Activated naive CD4-positive, alpha-beta T cell (primary cell): ENCODE measurements at places on chromosomes 13 and 19.

- no peak for DNase-seq
Observed at GRCh38 chr13:91805605-91806004, 407.2 kb downstream of the GPC5 start.

GRCh38 chr13:63041640-63042414 is 1626.2 kb upstream of the PCDH20 start:
- no peak for DNase-seq

- DNase-seq = no peak
Observed at GRCh38 chr13:44402899-44403445, 29.3 kb downstream of the SERP2 start.

DNA sequence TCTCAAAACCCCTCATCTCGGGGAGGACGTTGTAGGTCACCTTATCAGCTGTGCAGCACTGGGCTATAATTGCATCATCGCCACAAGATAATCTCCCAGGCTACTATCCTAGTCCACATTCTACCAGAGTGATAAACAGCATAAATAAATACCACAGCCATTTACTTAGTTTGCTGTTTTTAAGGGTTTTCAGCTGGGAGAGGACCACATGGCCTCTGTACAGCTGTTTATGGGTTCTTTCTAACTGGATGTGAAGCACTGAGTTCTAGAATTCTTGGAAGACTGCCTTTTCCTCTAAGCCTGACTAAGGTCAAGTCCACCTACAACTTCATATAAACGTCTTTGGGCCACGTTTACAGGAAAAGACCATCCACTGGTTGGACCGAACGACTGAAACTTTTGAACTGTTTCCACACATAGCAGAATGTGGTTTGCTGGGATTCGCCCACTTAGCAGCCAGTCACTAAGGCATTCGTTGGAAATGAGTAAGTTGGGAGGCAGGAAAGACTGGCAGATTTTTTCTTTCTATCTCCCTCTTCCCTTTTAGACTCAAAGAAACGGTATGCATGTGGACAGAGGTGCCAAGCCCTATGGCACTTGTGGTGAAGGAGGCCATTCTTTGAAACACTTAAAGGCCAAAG is 752.5 kb upstream of the SGCG start:
- no peak for DNase-seq

DNA sequence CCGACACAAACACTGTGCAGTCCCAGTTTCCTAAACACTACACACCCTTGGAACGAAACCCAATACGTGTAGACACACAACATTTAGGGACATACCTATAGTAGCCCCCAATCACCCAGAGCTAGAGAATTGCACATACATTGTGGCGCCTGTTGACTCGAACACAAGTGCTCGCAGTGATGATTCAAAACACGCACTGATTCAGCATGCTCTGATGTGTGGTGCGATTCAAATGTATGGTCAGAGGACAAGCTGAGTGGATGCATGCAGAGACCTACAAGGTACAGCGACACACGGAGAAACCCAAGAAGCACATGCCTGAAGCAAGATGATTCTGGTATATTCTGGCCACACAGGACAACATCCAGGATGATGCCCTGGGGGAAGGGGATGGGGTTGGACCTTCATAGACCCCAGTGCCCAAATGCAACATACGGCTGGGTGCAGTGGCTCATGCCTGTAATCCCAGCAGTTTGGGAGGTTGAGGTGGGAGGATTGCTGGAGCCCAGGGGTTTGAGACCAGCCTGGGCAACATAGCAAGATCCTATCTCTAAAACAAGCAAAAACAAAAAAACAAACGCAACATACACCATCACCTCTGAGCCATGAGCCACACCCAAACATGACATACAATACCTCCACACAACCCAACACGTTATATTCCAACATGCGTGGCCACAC is 997 bp upstream of the KCNN4 start:
- no peak for DNase-seq

DNA sequence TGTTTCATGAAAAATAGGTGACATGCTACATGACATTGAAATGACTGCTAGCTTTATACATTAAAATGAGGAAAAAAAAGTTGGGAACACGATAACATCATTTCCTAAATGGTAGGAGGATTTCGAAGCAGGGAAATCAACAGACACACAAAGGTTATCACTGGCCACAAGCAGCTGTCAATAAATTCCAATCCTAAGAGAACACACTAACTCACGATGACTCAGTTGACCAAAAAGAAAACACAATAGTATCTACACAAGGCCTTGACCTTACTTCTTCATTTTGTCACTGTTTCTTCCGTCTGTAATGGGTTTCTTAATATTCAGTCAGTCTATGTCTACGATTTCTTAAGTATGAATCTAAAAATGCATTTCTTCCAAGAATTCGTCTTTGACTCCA is 36.5 kb downstream of the STARD13 start:
- DNase-seq = no peak

DNA sequence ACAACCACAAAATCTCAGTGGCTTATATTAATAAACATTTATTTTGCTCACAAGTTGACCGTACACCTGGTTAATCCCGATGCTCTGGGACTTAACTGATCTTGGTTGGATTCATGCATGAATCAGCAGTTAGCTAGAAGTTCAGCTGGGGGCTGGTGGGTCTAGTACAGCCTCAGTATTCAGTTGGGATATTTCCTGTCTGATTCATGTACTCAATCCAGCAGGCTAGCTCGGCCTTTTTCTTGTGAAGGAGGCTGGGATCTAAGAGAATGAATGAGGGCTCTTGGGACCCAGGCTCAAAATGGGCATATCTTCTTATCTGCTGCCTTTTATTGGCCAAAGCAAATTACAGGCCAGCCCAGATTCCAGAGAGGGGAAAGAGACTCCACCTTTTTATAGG is 178.8 kb downstream of the KCTD12 start:
- DNase-seq = no peak

GRCh38 chr19:43720936-43721335 is 5.1 kb downstream of the IRGC start:
- no peak for DNase-seq

DNA sequence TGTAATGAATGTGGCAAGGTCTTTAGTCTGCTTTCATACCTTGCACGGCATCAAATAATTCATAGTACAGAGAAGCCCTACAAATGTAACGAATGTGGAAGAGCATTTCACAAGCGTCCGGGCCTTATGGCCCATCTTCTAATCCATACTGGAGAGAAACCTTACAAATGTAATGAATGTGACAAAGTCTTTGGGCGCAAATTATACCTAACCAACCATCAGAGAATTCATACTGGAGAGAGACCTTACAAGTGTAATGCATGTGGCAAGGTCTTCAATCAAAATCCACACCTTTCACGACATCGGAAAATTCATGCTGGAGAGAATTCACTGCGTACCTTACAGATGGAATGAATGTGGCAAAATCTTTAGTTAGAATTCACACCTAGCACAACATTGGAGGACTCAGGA is 3.3 kb upstream of the ZNF880 start:
- DNase-seq = no peak

- no peak for DNase-seq
Observed at GRCh38 chr19:10744801-10745293, 27.0 kb downstream of the DNM2 start.

GRCh38 chr13:73580513-73581267 is 521.9 kb downstream of the KLF5 start:
- no peak for DNase-seq

GRCh38 chr19:4690361-4690760 is 20.2 kb upstream of the MYDGF start:
- DNase-seq = no peak

DNA sequence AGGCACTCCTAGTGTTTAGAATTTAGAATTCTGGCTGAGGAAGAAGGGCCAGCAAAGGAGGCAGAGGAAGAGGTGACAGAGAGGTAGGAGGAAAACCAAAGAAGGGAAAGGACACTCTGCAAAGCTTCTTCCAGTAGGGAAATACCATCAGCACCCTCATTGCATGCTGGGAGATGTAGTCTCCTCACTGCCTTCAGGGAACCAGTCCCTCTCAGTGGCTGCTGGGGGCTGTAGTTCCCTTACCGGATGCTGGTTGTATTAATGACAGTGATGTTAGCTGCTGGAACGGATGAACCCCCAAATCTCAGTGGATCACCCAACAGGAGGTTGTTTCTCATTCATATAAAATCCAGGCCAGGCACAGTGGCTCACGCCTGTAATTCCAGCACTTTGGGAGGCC is 10.1 kb downstream of the GRIN2D start:
- no peak for DNase-seq

DNA sequence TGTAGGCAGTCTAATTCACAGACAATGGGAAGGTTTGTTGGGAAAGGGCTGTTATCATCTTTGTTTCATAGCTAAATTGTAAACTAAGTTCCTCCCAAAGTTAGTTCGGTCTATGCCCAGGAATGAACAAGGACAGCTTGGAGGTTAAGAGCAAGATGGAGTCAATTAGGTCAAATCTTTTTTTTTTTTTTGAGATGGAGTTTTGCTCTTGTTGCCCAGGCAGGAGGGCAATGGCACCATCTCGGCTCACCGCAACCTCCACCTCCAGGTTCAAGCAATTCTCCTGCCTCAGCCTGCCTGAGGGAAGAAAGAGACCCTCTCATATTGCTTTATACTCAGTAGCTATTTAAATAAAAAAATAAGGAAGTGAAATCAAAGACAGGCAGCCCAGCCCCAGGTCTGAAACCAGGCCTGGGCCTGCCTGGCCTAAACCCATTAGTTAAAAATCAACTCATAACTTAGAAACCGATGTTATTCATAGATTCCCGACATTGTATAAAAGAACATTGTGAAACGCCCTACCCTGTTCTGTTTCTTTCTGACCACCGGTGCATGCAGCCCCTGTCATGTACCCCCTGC is 297.4 kb upstream of the SGCG start:
- DNase-seq = no peak

- DNase-seq = no peak
Observed at GRCh38 chr13:99956473-99957349, 14.9 kb downstream of the ZIC5 start.

DNA sequence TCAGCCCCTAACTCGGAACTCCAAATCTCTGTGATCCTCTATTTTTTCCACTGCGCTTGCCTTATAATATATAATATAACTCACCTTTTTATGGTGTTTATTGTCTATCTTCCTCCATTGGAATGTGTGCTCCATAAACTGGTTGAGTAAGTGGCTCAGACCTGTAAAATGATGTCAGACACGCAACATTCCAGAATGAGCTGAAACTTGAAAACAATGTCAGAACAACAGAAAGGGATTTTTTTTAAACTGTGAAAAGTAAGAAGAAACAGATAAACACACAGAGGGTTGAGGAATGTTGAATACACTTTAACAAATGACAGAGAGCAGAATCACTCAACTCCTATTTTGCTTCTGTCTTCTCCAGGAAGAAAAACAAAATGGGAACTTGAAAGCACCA is 19.1 kb upstream of the FAM216B start:
- DNase-seq = no peak
